ENCODE measurements at places on chromosomes 5 and 9.

DNA sequence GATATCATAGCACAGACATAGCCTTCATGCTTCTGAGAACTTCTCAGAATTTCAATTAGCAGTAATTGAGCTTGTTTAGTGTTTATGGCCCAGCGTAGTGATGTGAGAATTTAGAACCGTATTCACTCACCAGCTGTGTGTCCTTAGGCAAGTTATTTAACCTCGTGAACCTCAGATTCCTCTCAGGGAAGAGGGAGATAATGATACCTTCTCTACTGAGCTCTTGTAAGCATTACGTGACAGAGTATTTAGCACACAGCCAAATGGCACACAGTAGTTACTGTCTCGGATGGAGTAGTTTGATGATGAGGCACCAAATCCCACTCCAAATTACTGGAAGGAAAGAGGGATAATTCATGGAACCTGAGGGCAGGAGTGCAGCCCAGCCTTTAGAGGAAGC lies 429.3 kb downstream of the CCDC171 start:
- H3K27me3 ChIP-seq = no peaks in the 10 kb centered on the region
- no peak for DNase-seq
- no peak overlapping the region for H3K4me3 ChIP-seq
- H3K36me3 ChIP-seq = no peaks in the 10 kb centered on the region

- peak overlapping the region; percentile 65 for H3K4me3 ChIP-seq
- H3K27ac ChIP-seq = peak overlapping the region; percentile 75
- no peaks in the 10 kb centered on the region for H3K36me3 ChIP-seq
- DNase-seq = peak; percentile 22
- no peaks in the 10 kb centered on the region for H3K27me3 ChIP-seq
Observed at GRCh38 chr9:34377404-34377746, 677 bp upstream of the MYORG start.

GRCh38 chr9:78296201-78296892 lies 578 bp upstream of the PSAT1 start:
- peak overlapping the region; percentile 70 for H3K27ac ChIP-seq
- no peaks in the 10 kb centered on the region for H3K36me3 ChIP-seq
- peak overlapping the region; percentile 49 for H3K4me3 ChIP-seq
- DNase-seq = peak; percentile 60
- H3K27me3 ChIP-seq = no peaks in the 10 kb centered on the region

GRCh38 chr9:133679466-133680061 lies 43.4 kb downstream of the DBH start:
- no peaks in the 10 kb centered on the region for H3K4me1 ChIP-seq
- DNase-seq = no peak
- no peak overlapping the region for H3K4me3 ChIP-seq
- H3K27me3 ChIP-seq = no peaks in the 10 kb centered on the region
- H3K27ac ChIP-seq = no peak overlapping the region

DNA sequence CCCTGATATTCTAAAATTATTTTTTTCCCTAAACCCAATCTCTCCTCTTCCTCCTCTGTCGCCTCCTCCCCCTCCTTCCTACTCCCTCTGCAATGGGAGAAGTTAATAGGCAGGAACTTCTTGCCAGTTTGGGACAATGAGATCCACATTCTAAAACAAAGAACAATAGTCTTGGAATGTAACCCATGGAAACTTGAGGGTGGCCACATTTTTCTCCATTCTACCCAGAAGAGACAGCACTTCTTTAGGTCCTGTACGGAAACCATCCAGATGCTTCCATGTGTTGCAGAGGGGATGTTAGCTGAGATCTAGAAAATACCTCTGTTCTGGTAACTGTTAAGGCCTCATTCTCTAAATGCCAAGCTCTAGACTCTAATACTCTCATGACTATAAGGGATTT lies 10.0 kb downstream of the SPARC start:
- peaks cover 4% of the 10 kb centered on the region for H3K36me3 ChIP-seq
- peaks cover 3% of the 10 kb centered on the region for H3K4me1 ChIP-seq
- H3K27ac ChIP-seq = peak overlapping the region; percentile 52
- no peak for DNase-seq

DNA sequence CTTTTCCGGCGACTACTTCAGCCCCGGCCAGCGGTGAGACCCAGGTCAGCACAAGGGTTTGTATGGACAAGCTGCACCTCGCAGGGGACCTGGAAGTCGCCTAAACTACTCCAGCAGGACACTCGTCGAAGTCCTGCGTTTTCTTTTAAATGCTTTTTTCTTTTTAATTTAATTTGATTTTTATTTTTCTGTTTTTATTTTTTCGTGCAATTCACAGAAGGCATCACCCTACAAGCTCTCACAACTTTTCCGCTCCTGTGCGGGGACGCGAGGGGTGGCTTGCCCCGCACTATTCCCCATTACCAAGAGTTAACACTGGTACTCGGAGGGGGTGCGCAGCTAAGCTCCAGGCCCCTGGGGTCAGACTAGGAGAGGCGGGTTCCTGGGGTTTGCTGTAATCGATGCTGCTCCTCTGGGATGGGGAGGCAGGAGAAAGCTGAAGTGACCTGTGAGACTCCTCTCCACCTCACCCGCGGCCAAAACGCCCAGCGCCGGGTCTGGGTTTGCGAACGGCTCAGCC lies 1.3 kb downstream of the EDIL3 start:
- no peaks in the 10 kb centered on the region for H3K36me3 ChIP-seq
- H3K4me3 ChIP-seq = peak overlapping the region; percentile 27
- no peak for DNase-seq
- no peaks in the 10 kb centered on the region for H3K4me1 ChIP-seq
- peak overlapping the region; percentile 18 for H3K27ac ChIP-seq
- H3K27me3 ChIP-seq = peaks cover 10% of the 10 kb centered on the region

- H3K4me3 ChIP-seq = no peak overlapping the region
- no peaks in the 10 kb centered on the region for H3K36me3 ChIP-seq
- H3K27ac ChIP-seq = no peak overlapping the region
- no peaks in the 10 kb centered on the region for H3K27me3 ChIP-seq
- no peaks in the 10 kb centered on the region for H3K4me1 ChIP-seq
- DNase-seq = no peak
Observed at GRCh38 chr9:37290940-37291485, 131.5 kb upstream of the GRHPR start.

DNA sequence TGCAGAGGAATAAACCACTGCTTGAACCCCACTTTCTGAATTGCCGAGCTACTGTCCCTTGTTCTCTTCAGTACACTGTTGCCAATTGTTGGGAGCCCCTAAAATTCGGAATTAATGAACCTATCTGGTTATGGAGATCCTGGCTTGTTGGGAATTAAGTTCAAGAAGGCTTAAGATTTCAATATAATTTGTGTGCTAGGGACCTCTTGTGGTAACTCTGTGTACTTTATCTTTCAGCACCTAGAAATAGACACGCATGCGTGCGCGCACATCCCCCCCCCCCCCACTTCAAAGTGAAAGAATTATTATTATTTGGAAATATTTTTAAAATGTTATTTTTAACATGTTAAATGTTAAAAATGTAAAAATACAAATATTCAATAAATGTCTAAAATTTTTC lies 53.3 kb upstream of the FAM169A start:
- H3K36me3 ChIP-seq = no peaks in the 10 kb centered on the region
- no peak overlapping the region for H3K27ac ChIP-seq
- peak; percentile 12 for DNase-seq
- no peaks in the 10 kb centered on the region for H3K4me1 ChIP-seq
- H3K4me3 ChIP-seq = no peak overlapping the region

DNA sequence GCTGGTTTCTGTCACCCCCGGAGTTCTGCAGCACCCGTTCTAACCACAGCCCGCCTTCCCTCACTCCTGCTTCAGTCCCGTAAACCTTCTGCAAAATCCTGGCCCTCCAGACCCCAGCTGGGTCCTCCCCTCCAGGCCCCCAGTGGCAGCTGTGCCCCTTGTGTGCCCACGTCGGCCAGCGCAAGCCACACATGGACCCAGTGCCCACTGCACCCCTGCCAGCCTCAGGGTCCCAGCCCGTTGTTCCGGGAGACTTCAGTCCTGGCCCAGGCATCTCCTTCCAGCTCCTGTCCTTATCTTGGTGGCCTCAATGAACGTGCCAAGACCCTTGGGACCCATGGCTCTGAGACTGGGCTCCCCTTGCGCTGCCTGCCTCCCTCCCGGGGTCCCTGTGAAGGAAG lies 43.2 kb downstream of the EXD3 start:
- no peaks in the 10 kb centered on the region for H3K27me3 ChIP-seq
- H3K36me3 ChIP-seq = no peaks in the 10 kb centered on the region
- no peak overlapping the region for H3K4me3 ChIP-seq

GRCh38 chr5:135393229-135393628 lies 5.8 kb downstream of the MACROH2A1 start:
- H3K27me3 ChIP-seq = no peaks in the 10 kb centered on the region
- peaks cover 9% of the 10 kb centered on the region for H3K4me1 ChIP-seq
- H3K27ac ChIP-seq = no peak overlapping the region
- no peak overlapping the region for H3K4me3 ChIP-seq
- DNase-seq = no peak

- no peaks in the 10 kb centered on the region for H3K4me1 ChIP-seq
- no peaks in the 10 kb centered on the region for H3K36me3 ChIP-seq
- no peak for DNase-seq
Observed at GRCh38 chr9:136020206-136020605, 59.0 kb upstream of the UBAC1 start.

DNA sequence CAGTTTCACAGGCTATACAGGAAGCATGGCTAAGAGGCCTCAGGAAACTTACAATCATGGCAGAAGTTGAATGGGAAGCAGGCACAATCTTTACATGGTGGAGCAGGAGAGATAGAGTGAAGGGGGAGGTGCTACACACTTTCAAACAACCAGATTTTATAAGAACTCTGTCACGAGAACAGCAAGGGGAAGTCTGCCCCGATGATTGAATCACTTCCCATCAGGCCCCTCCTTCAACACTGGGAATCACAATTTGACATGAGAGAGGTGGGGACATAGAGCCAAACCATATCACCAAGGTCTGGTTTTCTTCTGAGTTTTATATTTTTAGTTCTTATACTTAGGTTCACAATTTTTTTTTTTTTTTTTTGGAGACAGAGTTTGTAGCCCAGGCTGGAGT lies 16.1 kb downstream of the ZCCHC9 start:
- DNase-seq = no peak
- H3K4me3 ChIP-seq = no peak overlapping the region
- H3K27me3 ChIP-seq = no peaks in the 10 kb centered on the region
- no peaks in the 10 kb centered on the region for H3K36me3 ChIP-seq

DNA sequence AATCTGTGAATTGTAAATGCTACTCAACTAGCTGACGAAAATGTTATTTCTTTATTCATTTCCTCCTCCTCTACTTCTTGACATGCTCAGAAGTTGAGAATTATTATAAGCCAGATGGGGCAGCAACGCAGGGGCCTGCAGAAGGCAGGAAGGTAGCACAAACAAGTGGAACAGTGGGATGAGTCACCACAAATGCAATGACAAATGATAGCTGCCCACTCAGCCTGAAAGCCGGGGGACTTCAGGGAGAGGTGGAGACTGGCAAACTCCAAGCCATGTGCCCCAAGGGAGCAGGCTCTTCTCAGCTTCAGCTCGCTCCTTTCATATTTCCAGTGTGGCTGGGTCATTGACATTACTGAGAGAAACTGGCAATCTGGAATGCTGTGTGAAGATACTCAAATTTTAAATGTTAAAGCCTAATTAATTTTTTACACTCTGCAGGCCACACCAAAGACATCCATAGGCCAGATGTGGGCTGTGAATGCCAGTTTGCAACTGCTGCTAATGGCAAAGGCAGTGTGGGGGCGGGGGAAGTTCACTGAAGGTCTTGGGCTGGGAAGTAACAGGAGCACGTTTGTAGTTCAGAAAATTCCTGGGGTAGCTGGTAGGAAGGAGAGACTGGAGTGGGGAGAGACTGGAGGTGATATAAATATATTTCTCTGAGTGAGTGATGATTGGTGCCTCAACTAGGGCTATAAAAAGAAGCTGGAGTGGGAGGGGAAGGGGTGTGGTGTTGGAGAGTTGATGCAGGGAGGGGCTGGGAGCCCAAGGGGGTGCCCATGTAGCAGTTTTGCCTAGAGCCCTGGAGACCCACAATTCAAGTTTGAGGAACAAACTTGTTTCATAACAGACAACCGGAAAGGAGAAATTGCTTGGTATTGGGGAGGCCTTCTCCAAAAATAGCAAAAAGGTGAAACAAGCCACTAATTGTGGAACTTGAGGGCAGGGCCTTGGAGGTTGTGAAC lies 20.8 kb upstream of the ADRB2 start:
- H3K4me1 ChIP-seq = no peaks in the 10 kb centered on the region
- no peaks in the 10 kb centered on the region for H3K27me3 ChIP-seq
- no peak overlapping the region for H3K27ac ChIP-seq
- no peaks in the 10 kb centered on the region for H3K36me3 ChIP-seq

DNA sequence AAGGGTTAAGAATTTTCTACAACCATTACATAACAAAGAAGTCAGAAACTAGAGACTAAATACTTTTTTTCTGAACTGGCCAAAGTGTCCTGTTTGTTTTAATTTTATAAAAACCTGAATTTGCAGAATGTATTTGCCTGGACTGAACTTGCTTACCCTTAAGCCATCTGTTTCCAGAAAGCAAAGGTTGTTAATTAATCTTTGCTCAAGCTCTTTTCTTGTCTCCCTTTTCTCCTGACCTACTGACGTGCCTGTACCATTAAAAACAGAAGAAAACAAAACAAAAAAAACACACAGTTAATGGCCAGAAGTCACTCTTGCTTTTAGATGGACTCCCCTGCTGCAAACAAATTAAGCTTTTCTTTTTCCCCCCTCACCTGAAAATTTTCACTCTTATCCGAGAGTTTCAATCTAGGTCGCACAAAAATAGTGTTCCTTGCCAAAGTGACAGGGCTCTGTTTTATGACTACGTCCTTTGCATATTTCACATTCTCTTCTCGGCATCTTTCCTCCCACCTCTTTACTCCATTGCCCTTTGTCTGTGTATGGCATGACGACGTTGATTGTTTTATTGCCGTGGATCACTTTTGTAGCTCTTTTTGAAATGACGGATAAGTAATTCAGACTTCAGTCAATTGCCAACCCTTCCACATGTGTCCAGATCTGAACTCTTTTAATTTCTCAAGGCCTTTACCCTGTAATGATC lies 333.8 kb upstream of the GRIN3A start:
- H3K4me3 ChIP-seq = no peak overlapping the region
- no peak overlapping the region for H3K27ac ChIP-seq
- no peak for DNase-seq
- H3K36me3 ChIP-seq = no peaks in the 10 kb centered on the region

- H3K36me3 ChIP-seq = no peaks in the 10 kb centered on the region
- H3K27ac ChIP-seq = no peak overlapping the region
- no peaks in the 10 kb centered on the region for H3K27me3 ChIP-seq
- no peak for DNase-seq
- no peak overlapping the region for H3K4me3 ChIP-seq
Observed at GRCh38 chr5:145906401-145906800, 30.0 kb upstream of the SH3RF2 start.

DNA sequence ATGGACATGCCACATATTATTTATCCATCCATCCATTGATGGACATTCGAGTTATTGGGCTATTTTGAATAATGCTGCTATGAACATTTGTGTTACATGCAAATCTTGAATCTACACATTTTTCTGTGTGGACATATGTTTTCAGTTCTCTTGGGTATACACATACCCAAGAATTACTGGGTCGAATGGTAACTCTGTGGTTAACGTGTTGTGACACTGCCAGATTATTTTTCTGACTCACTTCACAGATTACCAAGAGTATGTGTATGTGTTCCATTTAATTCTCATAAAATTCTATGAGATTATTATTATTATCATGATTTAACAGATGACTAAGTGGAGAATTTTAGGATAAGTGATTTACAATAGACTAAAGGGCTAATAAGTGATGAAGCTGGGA lies 26.7 kb downstream of the CYFIP2 start:
- no peak overlapping the region for H3K4me3 ChIP-seq
- no peak overlapping the region for H3K27ac ChIP-seq
- H3K27me3 ChIP-seq = no peaks in the 10 kb centered on the region
- no peak for DNase-seq
- H3K4me1 ChIP-seq = no peaks in the 10 kb centered on the region

- H3K4me3 ChIP-seq = no peak overlapping the region
- H3K27me3 ChIP-seq = no peaks in the 10 kb centered on the region
- no peaks in the 10 kb centered on the region for H3K4me1 ChIP-seq
- no peak for DNase-seq
Observed at GRCh38 chr5:89967771-89968444, 441.6 kb downstream of the CETN3 start.
